ENCODE measurements at places on chromosomes 5 and 9.
A peak's percentile ranks its signal among the peaks of the same experiment; 100 is the strongest.

DNA sequence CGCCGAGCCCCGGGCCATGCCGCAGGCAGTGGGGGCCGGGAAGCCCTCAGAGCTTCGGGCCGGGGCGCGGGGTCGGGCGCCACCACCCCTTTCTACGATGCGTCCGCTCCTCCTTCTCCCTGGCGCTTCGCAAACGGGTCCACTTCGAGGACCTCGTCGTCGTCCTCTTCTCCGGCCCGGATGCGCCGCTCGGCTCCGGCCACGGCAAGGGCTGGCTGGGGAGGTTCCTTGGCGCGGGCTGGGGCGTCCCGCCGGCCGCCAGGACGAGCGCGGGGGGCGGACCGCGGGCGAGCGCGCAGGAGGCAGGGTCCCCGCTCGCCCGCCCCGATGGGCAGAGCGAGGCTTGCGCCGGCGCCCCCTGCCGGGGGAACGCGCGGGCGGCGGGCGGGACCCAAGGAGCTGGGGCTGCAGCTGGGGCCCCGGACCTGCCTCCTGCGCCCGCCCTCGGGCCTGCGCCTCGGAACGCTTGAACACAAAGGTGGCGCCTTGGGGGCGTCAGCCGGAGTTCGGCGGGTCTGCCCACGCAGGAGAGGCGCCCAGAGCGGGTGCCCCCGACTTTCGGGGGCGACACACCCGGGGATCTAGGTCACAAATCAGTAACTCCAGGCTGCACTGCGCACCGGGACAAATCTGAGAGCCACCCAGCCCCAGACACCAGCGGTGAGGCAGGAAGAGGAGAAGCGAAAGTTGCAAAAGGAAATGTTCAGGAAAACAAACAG is at the start of gene ROR2:
Gene ROR2 (minus strand): TSS at position 283 of the 719 bp plus-strand sequence.
- no peak for DNase-seq
- H3K27me3 ChIP-seq: peaks cover 4% of the 10 kb centered on the region
- peaks cover 3% of the 10 kb centered on the region for H3K36me3 ChIP-seq
- H3K4me3 ChIP-seq: peak within 1 kb of the TSS; percentile 44
- no peak within 1 kb of the TSS for H3K27ac ChIP-seq
- peaks cover 4% of the 10 kb centered on the region for H3K4me1 ChIP-seq

- no peaks in the 10 kb centered on the region for H3K27me3 ChIP-seq
- H3K4me1 ChIP-seq: no peaks in the 10 kb centered on the region
- no peak for DNase-seq
- H3K4me3 ChIP-seq: no peak overlapping the region
- no peaks in the 10 kb centered on the region for H3K36me3 ChIP-seq
These were observed 137.9 kb downstream of the FAM114A2 start for GRCh38 chr5:153900703-153901395.

DNA sequence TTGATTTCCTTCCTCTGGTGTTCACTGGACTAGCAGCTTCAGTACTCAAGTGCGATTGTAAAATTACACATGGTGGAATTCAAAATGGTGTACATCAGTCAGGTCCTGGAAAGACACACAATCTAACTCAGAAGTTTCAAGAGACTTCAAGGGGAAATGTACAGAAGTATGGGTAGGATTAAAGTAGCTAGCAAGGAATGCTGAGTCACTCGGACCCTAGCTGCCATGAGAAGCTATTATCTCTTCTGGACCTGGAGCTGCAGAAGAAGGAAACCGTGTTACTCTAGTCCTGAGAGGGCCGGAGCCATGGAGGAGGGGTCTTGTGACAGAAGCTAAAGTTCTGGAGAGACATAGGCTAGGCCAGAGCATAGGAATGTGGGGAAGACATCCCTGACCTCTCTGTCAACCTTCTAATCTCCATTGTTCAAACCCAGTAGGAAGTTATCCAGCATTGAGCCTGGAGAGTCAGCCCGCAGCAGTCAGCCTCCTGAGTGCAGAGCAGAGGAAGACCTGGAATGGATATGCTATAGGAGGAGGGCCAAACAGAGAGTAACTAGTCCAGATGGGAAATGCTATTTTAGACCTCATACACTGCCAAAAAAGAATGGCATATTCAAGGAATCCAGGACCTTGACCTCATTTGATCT is 84.3 kb downstream of the GHR start:
- no peaks in the 10 kb centered on the region for H3K4me1 ChIP-seq
- no peak for DNase-seq
- H3K36me3 ChIP-seq: no peaks in the 10 kb centered on the region
- H3K27me3 ChIP-seq: no peaks in the 10 kb centered on the region
- no peak overlapping the region for H3K4me3 ChIP-seq

GRCh38 chr5:14733661-14734060 is 69.1 kb downstream of the OTULIN start:
- no peak overlapping the region for H3K27ac ChIP-seq
- H3K4me3 ChIP-seq: no peak overlapping the region
- H3K4me1 ChIP-seq: no peaks in the 10 kb centered on the region
- H3K36me3 ChIP-seq: no peaks in the 10 kb centered on the region

DNA sequence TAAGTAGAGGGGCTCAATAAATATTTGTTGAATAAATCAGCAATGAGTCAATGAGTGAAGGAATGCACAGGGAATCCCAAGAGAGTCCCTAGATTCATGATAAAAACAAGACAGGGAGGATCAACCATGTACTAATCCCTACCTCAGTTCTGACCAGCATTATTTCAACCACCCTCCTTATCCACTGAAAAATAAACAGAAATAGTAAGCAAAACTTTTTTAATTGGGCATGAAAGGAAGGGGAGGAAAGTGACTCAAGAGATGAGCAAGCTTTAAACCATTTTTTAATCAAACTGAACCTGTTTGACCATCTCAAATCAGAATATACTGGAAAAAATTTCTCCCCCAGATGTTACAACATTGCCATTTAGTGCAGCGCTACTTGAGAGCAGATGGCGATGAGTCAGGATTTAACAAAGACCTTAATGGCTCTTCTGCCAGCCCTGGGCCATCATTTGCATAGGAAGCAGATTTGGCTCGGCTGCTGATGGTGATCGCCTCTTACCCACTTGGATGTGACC is 194.8 kb upstream of the SLC30A5 start:
- H3K27me3 ChIP-seq: no peaks in the 10 kb centered on the region
- no peak overlapping the region for H3K27ac ChIP-seq
- no peak overlapping the region for H3K4me3 ChIP-seq
- DNase-seq: no peak
- no peaks in the 10 kb centered on the region for H3K36me3 ChIP-seq
